ENCODE measurements at places on chromosomes 1 and 21. TPM values are rescaled to one million over a fixed set of nuclear protein-coding genes. Genes with fewer than 3 reads are reported as not detected.

AMY1B gene
- 0.85 TPM for total RNA-seq

ZBTB37 gene
- 14.7 TPM for total RNA-seq

IL6R gene
- 14.9 TPM for total RNA-seq

CD101 gene
- total RNA-seq: 1.0 TPM

DCDC2B gene
- not detected for total RNA-seq

ANGPTL1 gene
- total RNA-seq: 48.9 TPM

TPTE gene
- total RNA-seq: not detected

KRTAP19-3 gene
- total RNA-seq: not detected
